ENCODE measurements at places on chromosomes 16 and 17. TPM values are rescaled to one million over a fixed set of nuclear protein-coding genes. Genes with fewer than 3 reads are reported as not detected.

- no peak for DNase-seq
Observed at GRCh38 chr16:57152096-57153093, 33.4 kb downstream of the PSME3IP1 start.

DNA sequence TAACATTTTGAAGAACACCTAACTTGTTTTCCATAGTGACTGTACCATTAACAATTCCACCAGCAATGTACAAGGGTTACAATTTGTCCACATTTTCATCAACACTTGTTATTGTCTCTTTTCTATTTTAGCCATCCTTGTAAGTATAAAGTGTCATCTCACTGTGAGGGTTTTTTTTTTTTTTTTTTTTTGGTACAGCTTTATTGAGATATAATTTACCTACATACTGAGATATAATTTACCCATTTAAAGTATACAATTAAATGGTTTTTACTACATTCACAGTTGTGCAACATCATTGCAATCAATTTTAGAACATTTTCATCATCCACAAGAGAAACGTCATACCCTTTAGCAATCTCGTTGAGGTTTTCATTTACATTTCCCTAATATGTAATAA is 17.9 kb upstream of the TMIGD1 start:
- no peak for DNase-seq

DNA sequence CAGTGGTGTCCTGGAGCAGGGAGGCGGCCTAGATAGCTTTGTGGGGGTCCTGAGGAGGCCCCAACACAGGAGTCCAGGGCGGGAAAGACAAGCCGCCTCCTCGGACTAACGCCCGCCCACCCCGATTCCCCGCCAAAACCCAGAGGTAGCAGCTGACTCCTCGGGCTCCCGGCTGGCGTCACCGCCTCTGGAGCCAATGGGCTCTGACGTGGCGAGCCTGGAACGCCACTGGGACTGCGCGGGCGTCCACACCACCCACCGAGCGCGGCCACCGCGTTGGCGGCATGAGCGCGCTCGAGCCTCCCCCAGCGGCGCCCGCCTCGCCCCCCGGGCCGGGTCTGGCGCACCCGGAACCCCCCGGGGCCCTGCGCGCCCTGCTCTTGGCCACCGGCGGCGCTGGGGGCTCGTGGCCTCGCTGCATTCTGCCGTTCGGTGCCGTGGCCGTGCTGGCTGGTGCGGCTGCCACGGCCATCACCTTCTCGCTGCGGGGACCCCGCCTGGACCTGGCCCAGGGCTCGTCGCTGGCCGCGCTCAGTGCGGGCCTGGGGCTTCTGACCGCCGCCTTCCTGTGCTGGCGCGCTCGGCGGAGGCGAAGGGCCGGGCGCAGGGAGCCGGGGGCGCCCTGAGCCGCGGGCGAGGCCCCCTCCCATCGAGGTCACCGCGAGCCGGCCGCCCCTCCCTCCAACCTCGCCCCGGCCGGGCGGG is 3.4 kb upstream of the NTN3 start:
- peak; percentile 40 for DNase-seq

CD300LB gene
- not detected for total RNA-seq

SERPINF2 gene
- 0.85 TPM for total RNA-seq

DNA sequence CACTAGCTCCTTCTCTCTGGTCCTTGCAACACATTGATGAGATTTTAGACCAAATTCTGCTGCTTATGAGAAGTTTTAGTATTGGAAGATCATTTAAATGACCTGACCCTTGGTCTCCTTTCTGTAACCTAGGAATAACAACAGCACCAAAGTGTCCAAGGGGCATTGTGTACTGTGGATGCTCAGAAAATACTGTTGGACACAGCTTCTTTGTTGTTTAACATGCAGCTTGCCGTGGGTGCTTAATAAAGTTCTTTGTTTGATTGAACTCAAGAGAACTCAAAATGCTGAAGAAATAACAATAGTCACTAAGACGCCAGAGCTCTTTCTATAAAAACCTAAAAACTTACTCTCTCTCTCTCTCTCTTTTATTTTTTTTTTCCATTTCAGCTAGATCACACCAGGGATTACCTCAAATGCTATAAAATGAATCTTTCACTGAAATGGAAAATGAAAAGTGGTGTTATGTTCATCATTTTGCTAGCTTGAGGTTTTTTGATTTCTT is 548.9 kb upstream of the CDH8 start:
- no peak for DNase-seq

TM4SF5 gene
- 0.64 TPM for total RNA-seq

DNA sequence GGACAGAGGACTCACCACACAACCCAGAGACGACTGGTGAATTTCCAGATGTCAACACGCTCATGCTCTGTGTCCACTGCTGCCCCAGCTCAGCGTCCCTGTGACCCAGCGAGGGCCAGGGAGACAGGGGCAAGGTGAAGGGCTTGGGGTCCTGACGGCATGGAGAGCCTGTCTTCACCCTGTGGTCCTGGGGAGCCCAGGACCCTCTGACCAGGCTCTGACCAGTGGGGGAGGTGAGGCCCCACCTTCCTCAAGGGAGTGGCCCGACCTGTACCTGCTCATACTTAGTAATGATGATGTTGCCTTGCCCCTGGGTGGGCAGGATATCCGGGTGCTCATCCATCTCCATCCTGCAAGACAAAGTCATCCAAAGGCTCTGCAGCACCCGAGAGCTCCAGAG is 39.8 kb downstream of the TNFRSF13B start:
- no peak for DNase-seq

EZH1 gene
- total RNA-seq, result 55.2 TPM

GRCh38 chr17:61250335-61250890 is 149.2 kb upstream of the TBX2 start:
- no peak for DNase-seq

DPEP3 gene
- not detected for total RNA-seq

CSF3 gene
- 12.7 TPM for total RNA-seq

DNA sequence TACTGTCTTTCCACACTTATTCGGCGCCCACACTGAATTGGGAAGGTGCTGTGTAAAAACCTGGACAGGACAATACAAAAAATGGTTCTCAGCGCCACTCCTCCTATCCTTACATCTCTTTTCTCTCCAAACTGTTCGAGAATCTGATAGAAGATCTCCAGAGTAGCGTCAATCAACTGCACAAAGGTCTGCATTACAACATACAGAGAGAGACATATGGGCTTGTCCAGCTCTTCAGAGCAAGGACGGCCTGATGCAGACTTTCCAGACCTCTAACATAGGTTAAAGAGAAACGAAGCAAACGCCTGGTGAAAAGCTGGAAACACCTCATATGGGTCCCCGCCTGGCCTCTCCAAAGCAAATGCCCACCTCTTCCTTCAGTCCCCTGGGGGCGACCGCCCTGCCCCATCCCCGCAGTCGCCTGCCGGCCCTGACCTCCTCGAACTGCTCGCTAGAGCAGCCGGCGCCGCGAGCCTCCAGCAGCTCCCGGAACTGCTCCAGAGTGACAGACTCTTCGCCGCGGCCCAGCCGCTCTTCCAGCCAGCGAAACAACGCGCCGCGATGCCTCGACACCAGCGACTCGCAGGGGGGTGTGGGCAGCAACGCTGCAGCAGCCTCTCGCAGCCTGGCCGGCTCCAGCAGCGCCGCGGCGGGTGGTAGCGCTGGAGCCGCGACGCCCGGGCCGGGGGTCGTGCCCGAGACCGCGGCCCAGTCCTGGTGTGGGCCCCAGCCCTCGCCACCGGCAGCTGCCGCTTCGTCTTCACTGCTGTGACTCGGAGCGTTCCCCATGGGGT is 526 bp downstream of the ZZEF1 start:
- DNase-seq, result no peak

FZD2 gene
- total RNA-seq, result not detected

DNA sequence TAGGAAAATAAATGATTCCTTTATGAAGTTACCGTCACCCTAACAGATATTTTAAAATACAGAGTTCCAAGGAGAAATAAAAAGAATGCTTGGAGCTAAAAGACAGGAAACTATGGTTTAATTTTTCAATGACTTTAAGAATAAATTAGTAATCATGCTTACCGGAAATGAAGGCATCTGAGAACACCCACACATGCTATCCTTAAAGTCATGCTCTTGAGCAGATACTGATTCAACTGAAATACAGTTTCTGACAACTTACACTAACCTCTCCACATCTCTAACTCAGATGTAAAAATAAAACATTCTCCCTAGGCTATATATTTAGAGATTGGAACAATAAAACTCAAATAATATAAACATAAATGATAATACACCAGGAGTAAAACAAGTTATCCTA is 7.8 kb downstream of the PSMD12 start:
- no peak for DNase-seq

DNA sequence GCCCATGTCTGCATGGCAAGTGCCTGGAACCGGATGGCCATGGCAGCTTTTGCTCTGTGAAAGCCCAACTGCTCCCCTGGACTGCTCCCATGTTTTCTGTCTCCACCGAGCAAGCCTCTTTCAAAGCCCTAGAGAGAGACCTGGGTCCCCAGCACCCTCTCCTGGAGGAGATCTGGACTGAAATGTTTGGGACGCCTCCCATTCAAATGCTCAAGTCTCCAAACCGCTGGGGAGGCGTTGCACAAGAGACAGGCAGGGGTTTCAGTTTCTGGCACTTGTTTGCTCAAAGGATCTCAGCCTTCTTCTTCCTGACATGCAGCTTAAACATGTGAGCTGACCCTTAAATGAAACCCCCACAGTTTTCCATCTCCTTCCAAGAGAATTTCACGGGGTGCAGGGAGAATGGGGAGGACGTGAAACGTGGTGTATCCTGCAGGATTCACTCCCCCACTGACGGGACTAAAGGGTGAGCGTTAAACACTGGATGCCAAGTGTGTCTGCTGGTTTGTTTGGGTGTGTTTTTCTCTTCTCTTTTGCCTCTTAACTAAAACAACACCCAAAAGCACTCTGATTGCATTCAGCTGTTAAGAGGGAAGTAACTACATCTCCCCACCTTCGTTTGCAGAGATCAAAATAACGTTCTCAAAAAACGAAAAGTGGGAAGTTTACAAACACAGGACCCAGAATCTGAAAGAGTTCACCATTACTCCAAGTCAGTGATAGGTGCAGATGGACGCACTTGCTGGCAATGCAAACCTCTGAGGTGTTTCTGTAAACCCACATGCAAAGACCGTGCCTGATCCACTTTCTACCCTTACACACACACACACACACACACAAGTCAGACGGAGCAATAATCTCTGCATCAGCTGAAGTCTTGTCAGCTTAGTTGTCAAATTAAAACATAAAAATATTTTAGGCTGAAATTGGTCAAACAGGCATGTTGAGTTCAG is 256.9 kb downstream of the C16orf95 start:
- no peak for DNase-seq

AURKB gene
- not detected for total RNA-seq

DNA sequence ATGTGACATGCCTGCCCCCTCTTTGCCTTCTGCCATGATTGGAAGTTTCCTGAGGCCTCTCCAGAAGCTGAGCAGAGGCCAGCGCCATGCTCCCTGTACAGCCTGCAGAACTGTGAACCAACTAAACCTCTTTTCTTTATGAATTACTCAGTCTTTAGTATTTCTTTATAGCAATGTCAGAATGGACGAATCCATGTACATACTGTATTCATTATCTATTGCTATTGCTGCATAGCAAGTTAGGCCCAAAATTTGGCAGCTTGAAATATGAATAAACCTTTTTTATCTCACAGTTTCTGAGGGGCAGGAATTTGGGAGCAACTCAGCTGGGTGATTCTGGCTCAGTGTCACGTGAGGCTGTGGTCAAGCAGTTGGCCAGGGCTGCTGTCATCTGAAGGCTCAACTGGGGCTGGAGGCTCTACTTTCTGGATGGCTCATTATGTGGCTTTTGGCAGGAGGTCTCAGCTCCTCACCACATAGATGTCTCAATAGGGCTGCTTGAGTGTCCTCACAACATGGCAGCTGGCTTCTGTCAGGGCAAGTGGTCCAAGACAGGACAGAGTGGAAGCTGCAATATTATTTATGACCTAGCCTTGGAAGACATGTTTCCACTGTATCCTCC is 40.0 kb downstream of the SOCS1 start:
- no peak for DNase-seq

GRCh38 chr17:3812284-3812683 is 11.3 kb upstream of the ITGAE start:
- no peak for DNase-seq

GAA gene
- total RNA-seq, result 39.2 TPM

DNA sequence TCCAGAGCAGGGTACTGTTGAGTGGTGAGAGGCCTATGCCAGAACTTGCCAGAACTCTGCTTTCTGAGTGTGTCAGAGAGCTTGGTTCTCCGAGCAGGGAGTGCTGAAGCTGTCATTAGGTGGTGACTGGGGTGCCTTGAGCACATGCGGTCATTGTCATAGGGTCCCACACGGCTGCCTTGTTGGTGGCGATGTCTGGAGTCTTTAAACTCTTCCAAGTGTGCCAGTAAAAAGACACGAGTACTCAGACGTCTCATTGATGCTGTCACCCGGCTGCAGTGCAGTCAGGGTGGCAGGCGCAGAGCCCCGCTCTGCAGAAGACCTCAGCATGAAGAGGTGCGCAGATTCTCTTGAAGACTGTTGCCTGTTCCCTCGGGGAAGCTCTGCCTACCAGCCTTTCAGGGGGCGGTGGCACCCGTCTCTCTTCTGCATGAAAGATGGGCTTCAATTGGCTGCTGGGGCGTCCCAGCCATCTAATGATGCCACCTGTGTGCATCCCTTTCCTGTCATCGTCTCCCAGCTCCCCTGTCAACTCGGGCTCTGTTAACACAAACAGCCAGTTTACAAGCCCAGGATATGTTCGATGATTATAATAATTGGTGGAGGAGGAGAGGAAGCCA is 58.3 kb downstream of the NKD1 start:
- no peak for DNase-seq

GRCh38 chr17:47898241-47898640 is 2.2 kb downstream of the SP2 start:
- DNase-seq, result no peak

GRCh38 chr16:10637337-10638037 is 57.1 kb upstream of the EMP2 start:
- no peak for DNase-seq

DNA sequence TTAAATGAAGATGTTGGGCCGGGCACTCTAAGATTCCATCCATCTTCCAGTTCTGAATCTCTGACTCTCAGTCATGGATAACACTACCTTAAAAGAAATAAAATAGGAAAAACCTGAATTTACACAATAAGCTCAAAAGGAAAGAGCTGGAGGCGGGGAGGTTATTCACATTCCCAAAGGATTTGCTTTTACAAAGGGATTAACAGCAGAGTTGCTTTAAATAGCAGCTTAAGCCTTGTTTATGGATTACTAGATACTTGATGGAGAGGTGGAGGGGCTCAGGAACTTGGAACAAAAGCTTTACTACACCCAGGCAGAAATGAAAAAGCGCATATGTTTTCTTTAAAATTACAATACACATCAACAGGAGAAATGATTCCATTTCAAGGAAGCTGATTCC is 84.5 kb downstream of the XYLT1 start:
- no peak for DNase-seq

DNA sequence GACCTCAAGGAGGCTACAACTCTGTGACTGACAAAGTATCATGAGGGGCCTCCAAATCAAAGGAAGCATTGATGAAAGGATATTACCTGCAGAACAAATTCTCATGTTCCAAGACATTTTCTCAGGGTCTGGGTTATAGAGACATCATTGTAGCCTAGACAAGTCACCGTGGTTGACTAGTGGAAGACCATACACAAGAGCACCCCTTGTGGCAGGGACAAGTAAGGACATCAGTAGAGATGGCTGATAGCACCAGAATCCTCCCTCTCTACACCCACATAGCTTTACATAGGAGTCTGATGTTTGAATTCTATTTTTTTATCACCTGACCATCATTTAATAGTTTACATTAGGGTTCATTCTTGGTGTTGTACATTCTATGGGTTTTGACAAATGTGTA is 32.5 kb upstream of the CDH8 start:
- no peak for DNase-seq

GRCh38 chr17:82569621-82570020 is 50.1 kb downstream of the FOXK2 start:
- no peak for DNase-seq

All from gastrocnemius medialis (tissue), 4 donors.